NCI-H2171 treated with DMSO at 0.1 percent for 48 hours (cell line): ENCODE measurements at places on chromosomes 3 and 15.
A peak's percentile ranks its signal among the peaks of the same experiment; 100 is the strongest.

DNA sequence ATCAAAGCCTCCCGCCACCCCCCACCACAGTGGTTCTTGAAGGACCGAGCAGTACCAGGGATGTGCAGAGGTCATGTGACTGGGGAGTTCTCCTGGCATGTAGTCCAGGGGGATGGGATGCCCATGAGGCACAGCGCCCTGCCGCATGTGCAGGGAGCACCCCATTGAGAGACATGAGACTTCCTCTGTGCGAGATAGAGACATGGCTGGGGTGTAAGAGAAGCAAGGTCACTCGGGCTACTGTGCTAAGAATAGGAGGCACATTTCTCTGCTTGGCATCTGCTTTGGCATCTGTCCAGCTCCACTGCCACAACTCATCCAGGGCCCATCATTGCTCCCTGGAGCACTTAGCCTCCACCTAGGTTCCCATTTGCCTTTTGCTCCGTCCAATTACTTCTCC lies 2.4 kb upstream of the CYP1A1 start:
- DNase-seq, result peak; percentile 29

GRCh38 chr3:183313351-183313750 lies 60.3 kb downstream of the B3GNT5 start:
- DNase-seq, result no peak

DNA sequence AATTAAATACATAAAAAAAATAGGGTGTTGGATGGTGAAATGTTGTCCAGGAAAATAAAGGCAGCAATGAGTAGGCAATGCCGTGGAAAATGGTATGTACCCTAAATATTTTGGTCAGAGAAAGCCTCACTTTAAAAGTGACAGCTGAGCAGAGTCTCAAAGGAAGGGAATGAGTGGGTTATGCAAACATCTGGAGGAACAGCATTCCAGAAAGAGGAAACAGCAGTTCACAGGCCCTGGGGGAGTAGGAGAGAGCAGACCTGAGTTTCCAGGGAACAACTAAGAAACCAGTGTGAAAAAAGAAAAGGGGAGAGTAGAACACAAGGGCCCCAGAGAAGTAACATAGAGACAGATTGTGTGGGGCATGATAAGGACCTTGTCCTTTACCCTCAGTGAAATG lies 230.0 kb upstream of the CNTN3 start:
- DNase-seq, result no peak

DNA sequence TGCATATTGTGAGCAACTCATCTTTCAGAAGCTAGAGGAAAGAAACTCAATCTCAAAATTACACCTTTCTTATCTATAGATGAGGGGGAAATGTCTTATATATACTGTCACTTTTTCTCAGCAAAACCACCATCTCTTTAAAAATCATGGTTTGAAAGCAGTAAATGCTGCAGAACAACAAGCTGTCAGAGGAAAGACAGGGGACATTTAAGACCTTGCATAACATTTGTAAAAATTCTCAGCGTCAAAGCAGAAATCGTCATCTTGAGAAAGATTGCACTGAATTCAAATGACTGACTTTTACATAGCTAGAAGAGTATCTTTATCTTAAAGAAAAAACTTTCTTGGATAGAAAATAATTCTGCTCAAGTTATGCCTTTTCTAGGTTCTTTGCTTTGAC lies 122.2 kb upstream of the CADPS start:
- no peak for DNase-seq

DNA sequence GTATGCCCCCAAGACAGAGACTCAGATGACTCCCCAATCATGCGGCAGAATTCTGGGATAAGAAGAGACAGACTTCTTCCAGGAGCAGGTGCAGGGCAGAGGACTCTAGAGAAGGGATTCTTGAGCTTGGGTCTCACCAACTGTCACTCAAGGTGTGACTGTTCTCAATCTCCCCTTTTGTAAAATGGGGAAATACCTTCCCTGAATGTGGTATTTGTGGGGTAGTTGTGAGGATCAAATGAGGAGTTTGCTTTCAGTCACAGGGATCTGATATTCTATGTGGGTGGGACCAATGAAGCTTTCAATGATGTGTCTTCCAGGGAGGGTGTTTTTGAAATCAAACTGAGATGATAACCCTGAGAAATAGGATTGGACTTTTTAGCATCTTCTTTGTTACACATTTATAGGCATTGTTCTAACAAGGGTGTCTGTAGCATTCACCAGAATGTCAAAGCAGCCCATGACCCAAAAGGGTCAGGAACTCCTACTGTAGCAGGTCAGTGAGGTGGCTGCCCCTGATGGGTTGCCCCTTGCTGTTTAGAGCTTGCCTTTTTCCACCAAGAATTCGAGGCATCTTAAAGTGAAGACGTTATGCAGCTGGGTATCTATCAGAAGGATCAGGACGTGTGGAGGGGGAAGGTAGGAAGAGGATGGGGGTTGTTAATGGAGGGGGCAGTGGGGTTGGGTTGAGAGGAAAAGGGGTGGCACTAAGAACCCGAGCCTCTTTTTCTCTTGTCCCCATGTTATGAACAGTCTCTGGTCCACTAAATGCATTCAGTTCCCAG lies 28.8 kb downstream of the UMPS start:
- DNase-seq, result no peak

DNA sequence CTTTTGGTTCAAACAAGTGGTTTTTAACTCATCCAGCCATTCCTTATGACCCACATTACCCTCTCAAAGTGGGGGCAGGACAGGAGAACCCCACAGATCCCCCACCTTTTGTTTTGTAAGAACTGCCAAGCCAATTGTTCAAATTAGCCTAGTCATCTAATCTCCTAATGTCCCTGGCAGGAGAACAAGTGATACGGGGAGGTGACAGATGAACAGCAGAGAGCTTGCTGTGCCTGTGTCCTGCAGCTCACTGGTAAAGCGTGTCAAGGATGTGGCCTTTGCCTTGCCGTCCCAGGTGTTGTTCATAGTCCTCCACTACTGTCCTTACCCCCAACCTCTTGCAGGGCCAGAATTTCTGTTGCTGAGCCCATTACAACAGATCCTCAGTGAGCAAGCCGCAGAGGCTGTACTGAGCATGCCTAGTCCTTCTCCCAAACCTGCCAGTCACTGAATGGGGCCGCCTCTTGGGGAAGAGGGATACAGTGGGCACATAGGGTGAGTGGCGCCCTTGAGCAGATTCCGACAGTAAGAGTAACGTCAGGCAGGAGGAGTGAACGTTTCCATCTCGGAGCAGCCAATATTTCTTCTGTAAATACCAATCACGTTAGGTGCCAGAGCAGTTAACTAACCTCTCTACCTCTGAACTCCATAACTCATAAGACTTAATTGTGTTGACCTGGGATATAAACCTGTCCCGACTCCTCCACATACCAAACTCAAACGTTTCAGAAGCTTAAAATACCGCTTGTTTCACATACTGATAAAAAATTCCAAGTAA lies 87.4 kb downstream of the ITPR1 start:
- DNase-seq, result no peak

DNA sequence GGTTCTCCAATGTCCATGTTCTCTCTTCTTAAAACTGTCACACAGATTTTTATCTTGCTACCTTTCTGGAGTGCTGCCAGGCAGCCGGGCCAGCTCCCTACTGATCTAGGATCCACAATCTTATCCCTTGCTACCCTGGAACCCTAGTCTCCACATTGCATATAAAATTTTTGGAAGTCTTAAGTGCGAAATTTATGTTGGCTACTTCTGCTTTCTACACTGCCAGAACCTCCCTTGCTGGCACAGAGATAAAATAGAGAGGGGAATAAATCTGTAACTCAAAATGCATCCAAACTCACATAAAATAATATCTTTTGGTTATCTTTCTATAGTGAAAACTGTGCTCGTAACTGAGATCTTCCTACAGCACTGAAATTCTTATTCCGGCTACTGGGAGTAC lies 182.6 kb downstream of the ZPLD1 start:
- DNase-seq, result no peak
